HepG2 (cell line): ENCODE measurements at places on chromosomes 11 and 22. TPM values are rescaled to one million over a fixed set of nuclear protein-coding genes. Genes with fewer than 3 reads are reported as not detected.

DNA sequence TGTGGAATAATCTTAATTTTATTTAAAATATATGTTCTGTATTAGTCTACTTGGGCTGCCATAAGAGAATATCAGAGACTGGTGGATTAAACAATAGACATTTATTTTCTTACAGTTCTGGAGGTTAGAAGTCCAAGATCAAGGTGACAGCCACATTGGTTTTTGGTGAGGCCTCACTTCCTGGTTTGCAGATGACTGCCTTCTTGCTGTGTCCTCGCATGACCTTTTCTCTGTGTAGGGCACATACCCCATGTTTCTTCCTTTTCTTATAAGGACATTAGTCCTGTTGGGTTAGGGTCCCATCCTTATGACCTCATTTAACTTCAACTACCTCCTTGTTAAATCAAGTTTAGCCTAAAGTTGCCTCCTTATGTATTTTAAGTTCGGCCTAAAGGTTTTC is 202.7 kb upstream of the MPPED2 start:
- no peak for DNase-seq

GRCh38 chr11:1780700-1781592 is 17.2 kb upstream of the CTSD start:
- DNase-seq, result no peak

The IL18 gene
- polyA plus RNA-seq, result 2.7 and 3.6 TPM in 2 replicates

The CCDC116 gene
- 0.05 and 0.15 TPM in 2 replicates for polyA plus RNA-seq

The RIN1 gene
- 2.4 and 4.2 TPM in 2 replicates for polyA plus RNA-seq

DNA sequence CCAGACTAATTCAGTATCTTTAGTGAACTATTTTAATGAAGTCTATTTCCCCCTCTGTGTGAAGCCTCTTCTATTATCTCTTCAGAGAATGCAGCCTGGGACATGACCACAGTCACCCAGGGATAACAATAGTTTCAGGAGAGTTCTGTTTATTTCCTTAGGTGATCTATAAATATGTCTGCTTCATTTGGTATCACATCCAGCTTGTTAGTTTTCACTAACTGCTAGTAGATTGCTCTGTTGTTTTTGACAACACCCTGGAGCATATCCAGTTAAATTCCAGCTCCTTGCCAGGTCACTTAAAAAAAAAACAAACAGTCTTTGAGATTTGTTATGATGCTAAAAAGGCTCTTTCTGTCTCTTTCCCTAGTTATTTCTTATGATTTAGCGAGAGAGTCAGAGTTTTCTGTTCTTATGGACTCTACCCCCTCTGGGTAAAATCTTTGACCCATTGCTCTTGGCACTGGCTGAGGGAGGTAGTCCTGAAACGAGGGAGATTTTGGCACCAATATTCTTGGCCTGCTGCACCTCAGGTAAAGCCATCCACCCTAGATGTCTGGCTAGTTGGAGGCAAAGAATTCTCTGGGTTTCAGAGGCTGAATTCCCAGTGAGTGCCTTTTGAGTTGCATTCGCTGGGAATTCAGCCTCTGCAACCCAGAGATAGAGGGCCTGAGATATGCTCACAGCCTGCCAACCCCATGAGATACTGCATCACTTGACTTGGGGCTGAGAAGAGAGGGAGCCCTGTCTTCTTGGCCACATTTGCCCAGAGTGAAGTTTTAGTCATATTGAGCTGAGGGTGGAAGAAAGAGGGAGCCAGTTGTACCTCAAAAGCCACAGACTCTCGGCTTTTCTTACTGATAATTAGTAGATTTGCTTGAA is 159.1 kb downstream of the PGR start:
- DNase-seq, result no peak

- DNase-seq, result no peak
These were observed 6.4 kb upstream of the CCDC88B start for GRCh38 chr11:64333556-64333955.

DNA sequence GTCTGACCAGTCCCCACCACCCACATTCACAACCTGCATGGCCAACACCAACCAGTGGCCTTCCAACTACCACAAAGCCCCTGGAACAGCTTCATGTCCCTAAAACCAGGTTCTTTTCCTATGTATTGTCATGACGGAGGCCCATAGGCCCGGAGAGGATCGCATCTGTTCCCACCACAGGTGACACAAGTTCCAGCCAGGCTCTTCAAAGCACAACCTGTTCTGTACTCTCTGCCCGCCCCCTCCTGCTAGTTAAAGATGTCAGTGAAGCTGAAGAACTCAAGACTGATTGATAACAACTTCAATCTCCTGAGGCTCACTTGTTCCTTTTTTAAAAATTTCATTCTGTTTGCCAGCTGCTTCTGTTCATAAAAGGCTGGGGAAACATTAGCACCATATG is 121.1 kb upstream of the GUCY1A2 start:
- DNase-seq, result no peak

GRCh38 chr11:115269191-115269950 is 234.8 kb downstream of the CADM1 start:
- DNase-seq, result no peak

GRCh38 chr11:116710001-116710674 is 62.6 kb downstream of the BUD13 start:
- no peak for DNase-seq

GRCh38 chr22:49489821-49490220 is 337.9 kb downstream of the BRD1 start:
- no peak for DNase-seq

- no peak for DNase-seq
These were observed 7.5 kb upstream of the OR8G1 start for GRCh38 chr11:124233376-124233775.

The NXPE1 gene
- not detected in 2 replicates for polyA plus RNA-seq

GRCh38 chr11:93958991-93959390 is 62.2 kb upstream of the HEPHL1 start:
- DNase-seq, result no peak

- no peak for DNase-seq
These were observed 30.7 kb downstream of the SHISAL1 start for GRCh38 chr22:44281768-44282637.

The GGTLC2 gene
- not detected in 2 replicates for polyA plus RNA-seq

GRCh38 chr22:40203572-40203971 is 25.8 kb downstream of the TNRC6B start:
- DNase-seq, result no peak

- DNase-seq, result no peak
These were observed 61.1 kb downstream of the KIAA1671 start for GRCh38 chr22:25013607-25014006.

GRCh38 chr11:45525393-45525792 is 140.0 kb downstream of the CHST1 start:
- no peak for DNase-seq

GRCh38 chr22:23825246-23825905 is 13.4 kb downstream of the DERL3 start:
- no peak for DNase-seq

The WNT7B gene
- 0.04 TPM in 1 of 2 replicates, not detected in the other for polyA plus RNA-seq

DNA sequence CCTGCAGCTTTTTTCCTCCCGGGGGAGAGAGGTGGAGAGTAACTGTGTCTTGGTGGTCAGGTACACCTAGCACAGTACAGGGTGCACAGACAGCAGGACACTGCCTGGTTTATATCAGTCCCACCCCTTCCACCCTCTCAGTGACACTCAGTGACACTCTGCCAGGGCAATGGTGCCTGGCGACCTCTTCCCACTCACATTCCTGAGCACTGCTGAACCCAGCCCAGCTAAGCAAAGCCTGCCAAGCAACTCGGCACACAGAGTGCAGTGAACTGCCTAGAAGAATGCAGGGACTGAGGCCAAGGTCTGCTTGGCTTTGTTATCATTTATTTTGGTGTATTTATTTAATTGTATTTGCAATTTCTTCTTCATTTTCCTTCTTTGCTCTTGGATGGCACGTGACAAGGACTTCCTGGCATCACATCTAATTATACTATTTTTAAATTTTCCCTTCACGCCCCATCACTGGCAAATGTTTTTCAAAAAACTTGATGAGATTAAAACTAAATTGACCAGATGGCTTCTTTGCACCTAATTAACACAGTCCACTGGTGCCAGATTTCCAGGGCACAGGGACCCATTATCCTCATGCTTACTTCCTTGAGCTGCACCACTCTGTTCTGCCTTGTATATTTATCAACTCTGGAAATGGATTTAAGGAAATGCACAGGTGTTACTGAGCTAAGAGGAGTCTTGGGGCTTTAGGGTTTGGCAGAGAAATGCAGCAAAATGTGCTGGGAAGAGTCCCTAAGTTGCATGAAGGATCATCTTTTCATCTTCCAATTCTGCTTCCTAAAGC is 205.6 kb downstream of the ADAMTS15 start:
- no peak for DNase-seq
